CD4-positive, alpha-beta T cell treated with Interleukin-21 for 1 hour (primary cell): ENCODE measurements at places on chromosomes 1 and 21.

DNA sequence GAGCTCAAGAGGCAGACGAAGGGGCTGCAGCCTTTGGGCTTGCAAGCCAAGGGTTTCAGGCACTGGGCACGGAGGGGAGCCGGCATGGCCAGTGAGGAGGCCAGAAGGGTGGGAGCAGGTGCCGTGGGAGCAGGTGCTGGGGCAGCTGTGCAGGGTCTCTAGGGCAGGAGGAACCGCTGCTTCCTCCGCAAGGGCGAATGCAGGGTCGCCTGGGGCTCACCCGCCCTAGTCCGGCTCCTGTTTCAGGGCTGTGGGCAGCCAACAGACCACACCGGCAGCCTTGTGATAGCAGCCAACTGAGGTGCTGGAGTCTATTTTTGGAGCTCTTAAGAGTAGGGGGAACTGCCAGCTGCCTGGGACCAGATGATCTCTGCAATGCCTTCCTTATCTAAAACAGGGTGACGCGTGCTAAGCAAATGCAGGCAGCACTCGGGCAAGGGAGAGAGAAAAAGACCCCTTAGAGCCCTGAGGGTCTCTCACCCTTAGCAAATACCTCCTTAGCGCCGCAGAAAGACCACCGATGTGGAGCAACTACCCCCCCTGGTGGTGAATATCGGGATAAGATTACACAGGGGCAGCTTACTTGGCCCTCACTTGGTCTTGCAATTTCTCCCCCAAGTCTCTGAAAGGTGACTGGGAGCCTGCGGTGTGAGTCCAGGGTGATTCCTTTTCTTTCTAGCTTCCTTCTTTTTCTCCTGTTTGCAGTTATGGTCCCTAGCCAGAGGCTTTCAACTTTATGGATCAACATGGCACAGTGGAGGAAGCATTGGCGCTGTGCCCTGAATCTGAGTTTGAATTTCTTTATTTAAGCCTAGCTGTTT lies 20.7 kb upstream of the MAPKAPK2 start:
- DNase-seq: peak; percentile 76

DNA sequence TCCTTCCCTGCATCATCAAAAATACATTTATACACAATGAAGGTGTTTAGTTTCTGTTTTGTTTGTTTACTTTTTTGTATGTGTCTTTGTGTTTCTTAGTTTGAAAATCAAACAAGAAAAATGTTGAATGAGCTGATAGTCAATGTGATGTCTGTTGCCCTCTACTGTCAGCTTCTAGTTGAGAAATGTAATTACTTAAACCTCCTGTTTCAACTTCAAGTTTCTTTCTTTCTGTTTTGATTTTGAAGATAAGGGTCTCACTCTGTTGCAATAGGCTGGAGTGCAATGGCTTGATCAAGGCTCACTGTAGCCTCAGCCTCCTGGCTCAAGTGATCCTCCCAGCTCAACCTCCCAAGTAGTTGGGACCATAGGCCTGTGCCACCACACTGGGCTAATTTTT lies 37.5 kb downstream of the SPTA1 start:
- DNase-seq: no peak

DNA sequence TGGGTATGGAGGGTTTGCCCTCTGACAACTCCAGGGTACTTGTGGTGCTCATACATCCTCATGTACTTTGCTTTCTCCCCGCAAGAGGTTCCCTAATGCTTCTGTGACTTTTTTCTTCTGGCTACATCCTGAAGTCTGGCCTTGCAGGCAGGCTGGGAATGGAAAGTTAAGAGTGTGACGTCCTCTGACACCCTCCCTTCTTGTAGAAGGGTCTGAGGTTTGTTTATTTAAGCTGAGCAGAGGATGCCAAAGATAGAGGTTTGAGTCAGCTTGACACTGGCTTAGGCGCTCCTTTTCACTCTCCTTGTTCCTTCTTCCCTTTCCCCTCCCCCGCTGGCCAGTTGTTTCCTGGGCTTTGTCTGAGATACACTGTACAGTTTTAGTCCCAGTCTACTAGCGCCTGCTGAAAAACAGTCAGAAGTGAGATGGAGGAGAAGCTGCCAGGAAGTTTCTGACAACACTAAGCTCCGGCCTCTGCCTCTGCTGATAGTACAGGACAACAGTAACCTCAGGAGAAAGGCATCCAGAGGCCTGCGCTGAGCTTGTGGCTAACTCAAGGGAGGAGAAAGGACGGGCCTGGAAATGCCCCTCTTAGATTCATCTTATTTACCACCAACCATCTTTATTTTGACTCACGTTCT lies at the start of gene MACF1:
TSS of gene MACF1 (plus strand) at position 255 of the 641 bp plus-strand sequence. CDS start at position 583, 328 bp downstream.
- DNase-seq: peak; percentile 60

GRCh38 chr1:203586496-203587081 lies 40.0 kb upstream of the ATP2B4 start:
- DNase-seq: no peak
